Osteocyte (in vitro differentiated cells): ENCODE measurements at places on chromosomes 1 and 21. TPM values are rescaled to one million over a fixed set of nuclear protein-coding genes. Genes with fewer than 3 reads are reported as not detected.

GRCh38 chr21:37429356-37429755 is 62.8 kb downstream of the DYRK1A start:
- no peak for DNase-seq

GRCh38 chr1:163531345-163531744 is 209.6 kb downstream of the NUF2 start:
- no peak for DNase-seq

The OXCT2 gene
- total RNA-seq, result 0.18 TPM in 1 of 2 replicates, not detected in the other

The FCN3 gene
- total RNA-seq, result not detected in 2 replicates

GRCh38 chr1:162328512-162328911 is 48.1 kb downstream of the SPATA46 start:
- DNase-seq, result no peak

GRCh38 chr1:29602203-29602602 is 365.9 kb downstream of the PTPRU start:
- DNase-seq, result peak; percentile 19

GRCh38 chr1:180911640-180912191 is 981 bp upstream of the KIAA1614 start:
- DNase-seq, result no peak

GRCh38 chr1:78045563-78045925 is 222 bp upstream of the GIPC2 start:
- no peak for DNase-seq

DNA sequence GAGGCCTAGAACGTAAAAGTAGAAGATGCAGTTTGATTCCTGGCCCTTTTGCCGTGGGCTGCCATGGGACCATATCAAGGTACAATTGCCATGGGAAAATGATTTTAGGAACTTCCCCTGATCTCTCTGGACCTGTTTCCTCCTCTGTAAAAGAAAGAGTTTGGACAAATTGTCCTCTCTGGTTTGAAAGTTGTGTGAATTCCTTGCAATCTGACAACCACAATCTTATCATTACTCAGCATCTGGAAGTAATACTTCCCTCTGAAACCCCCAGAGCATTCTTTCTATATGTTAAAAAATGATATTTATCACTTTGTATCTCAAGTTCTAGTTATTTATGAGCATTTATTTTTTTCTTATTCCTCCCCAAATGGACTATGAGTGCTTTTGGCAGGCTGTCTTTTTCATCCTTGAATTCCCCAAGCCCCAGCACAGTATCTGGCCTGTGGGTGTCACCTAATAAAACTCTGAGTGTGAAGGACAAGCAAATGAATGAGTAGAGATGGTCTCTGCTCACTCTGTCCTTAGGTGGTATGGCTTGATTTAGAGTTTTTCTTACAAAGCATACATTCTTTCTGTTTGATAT is 181.1 kb downstream of the DYRK1A start:
- DNase-seq, result peak; percentile 34

DNA sequence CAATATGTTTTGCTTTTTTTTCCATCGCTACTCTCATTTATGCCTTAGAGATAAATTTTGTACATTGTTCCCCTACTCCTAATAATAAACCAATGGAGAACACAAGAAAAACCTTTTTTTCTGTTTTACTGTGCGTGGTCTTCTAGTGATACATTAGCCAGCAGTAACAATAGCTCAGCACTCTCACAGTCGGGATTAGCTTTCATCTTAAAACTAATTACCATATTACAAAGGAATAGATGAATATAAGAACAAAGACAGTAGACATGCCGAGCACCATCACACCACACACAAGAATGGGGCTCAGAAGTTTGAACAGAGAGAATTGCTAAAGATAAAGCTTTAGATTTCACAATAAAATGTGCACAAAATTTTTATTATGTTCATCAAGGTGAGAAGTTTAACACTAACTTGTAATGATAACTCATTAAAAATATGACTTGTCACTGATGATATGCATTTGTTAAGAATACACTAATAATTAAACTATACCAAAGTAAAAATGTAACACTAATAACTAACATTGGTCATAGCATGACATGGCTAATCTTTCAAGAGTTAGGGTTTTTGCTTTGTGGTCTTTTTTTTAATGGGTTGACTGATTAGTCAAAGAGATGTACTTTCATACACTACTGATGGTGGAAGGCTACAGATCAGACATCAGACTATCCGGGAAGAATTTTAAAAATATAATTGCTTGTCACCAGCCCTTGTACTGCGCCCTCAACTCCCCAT is 61.8 kb downstream of the EXTL2 start:
- DNase-seq, result no peak
